ENCODE measurements at places on chromosomes 7 and 10. TPM values are rescaled to one million over a fixed set of nuclear protein-coding genes. Genes with fewer than 3 reads are reported as not detected.

GRCh38 chr10:121668314-121669027 is 70.2 kb upstream of the FGFR2 start:
- H3K4me3 ChIP-seq, result no peak overlapping the region
- peaks cover 45% of the 10 kb centered on the region for H3K27me3 ChIP-seq
- DNase-seq, result no peak
- H3K36me3 ChIP-seq, result no peaks in the 10 kb centered on the region
- no peak overlapping the region for H3K27ac ChIP-seq

GRCh38 chr7:76358011-76358480 is 745 bp downstream of the YWHAG start:
- peak; percentile 49 for DNase-seq
- peaks cover 52% of the 10 kb centered on the region for H3K36me3 ChIP-seq
- H3K27me3 ChIP-seq, result no peaks in the 10 kb centered on the region
- H3K4me3 ChIP-seq, result peak overlapping the region; percentile 90
- peaks cover 11% of the 10 kb centered on the region for H3K4me1 ChIP-seq
- H3K27ac ChIP-seq, result peak overlapping the region; percentile 91

GRCh38 chr7:115548756-115549155 is 481.8 kb downstream of the TFEC start:
- DNase-seq, result no peak
- H3K27ac ChIP-seq, result no peak overlapping the region
- peaks cover 11% of the 10 kb centered on the region for H3K27me3 ChIP-seq
- H3K4me1 ChIP-seq, result no peaks in the 10 kb centered on the region
- no peak overlapping the region for H3K4me3 ChIP-seq
- no peaks in the 10 kb centered on the region for H3K36me3 ChIP-seq

GRCh38 chr7:108124820-108125219 is 5.3 kb downstream of the LAMB4 start:
- H3K27ac ChIP-seq, result no peak overlapping the region
- DNase-seq, result no peak
- H3K4me1 ChIP-seq, result no peaks in the 10 kb centered on the region
- H3K27me3 ChIP-seq, result no peaks in the 10 kb centered on the region
- no peak overlapping the region for H3K4me3 ChIP-seq
- no peaks in the 10 kb centered on the region for H3K36me3 ChIP-seq

GRCh38 chr7:71682841-71683781 is 551.2 kb downstream of the GALNT17 start:
- H3K27ac ChIP-seq, result no peak overlapping the region
- H3K4me3 ChIP-seq, result no peak overlapping the region
- no peaks in the 10 kb centered on the region for H3K4me1 ChIP-seq
- H3K27me3 ChIP-seq, result no peaks in the 10 kb centered on the region

- H3K27me3 ChIP-seq, result no peaks in the 10 kb centered on the region
- DNase-seq, result no peak
Observed at GRCh38 chr10:4405828-4406227, 420.2 kb upstream of the AKR1E2 start.

DNA sequence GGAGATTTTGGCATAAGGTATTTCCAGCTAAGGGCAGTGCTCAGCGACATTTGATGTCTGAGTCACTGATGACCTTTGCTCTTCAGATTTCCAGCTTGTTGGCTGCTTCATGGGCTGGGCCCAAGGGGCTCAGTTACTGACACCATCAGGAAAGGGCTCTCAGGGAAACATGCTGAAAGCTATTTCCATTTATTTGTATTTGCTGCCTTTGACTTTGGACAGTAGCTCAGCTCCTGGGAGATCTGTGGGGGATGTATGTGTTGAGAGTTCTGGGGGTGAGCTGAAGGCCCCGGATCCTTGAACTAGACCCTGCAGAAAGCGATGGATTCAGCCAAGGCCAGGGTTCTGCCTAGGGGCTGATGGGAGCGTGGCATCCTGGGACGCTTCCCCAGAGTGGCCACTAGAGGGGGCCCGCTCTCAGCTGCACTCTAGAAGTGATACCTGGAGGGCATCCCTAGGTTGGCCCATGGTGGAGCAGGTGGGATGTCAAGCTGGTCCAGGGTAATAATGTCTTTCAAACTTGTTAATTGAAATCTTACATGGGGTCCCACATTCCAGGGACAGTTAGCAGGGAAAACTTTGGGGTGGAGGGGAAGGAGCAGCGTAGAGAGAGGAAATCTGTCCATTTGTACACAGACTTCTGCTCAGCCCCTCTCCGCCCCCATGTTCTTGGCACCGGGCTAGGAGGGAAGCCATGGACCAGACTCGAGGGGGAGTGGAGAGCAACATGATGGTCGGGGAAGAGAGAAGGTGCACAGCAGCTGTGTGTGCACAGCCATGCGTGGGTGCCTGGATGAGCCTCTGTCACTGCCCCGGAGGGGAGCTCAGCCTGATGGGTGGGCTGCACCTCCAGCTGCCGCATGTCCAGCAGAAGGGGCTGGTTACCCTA is 3.0 kb upstream of the BTBD16 start:
- DNase-seq, result peak; percentile 61
- peaks cover 42% of the 10 kb centered on the region for H3K4me1 ChIP-seq
- H3K4me3 ChIP-seq, result no peak overlapping the region
- no peaks in the 10 kb centered on the region for H3K27me3 ChIP-seq

- peak; percentile 39 for DNase-seq
- H3K36me3 ChIP-seq, result no peaks in the 10 kb centered on the region
- no peak overlapping the region for H3K27ac ChIP-seq
- H3K4me3 ChIP-seq, result no peak overlapping the region
- H3K27me3 ChIP-seq, result no peaks in the 10 kb centered on the region
- peaks cover 53% of the 10 kb centered on the region for H3K4me1 ChIP-seq
Observed at GRCh38 chr7:26668821-26669220, 195.6 kb downstream of the SKAP2 start.

DNA sequence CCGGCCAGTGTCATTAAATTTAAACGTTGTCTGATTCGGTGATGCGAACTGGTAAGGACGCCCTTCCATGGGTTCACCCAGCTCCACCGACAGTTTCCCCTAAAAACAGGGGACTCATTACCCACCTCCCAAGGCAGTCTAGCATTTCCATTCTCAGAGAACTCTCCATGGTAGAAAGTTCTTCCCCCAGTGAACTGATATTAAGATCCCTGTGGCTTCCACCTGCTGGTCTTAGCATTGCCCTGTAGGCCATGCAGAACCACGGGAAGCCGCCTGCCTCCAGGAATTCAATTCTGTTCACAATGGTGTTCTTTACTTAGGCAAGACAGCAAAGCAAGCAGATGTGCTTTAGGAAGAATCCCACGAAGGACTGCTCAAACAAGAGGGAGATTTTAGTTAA is 128.9 kb upstream of the NANOS1 start:
- no peaks in the 10 kb centered on the region for H3K27me3 ChIP-seq
- no peaks in the 10 kb centered on the region for H3K36me3 ChIP-seq
- no peaks in the 10 kb centered on the region for H3K4me1 ChIP-seq
- H3K27ac ChIP-seq, result no peak overlapping the region
- H3K4me3 ChIP-seq, result no peak overlapping the region

- H3K27me3 ChIP-seq, result no peaks in the 10 kb centered on the region
- no peak overlapping the region for H3K27ac ChIP-seq
- no peak for DNase-seq
- H3K36me3 ChIP-seq, result peaks cover 4% of the 10 kb centered on the region
- H3K4me1 ChIP-seq, result no peaks in the 10 kb centered on the region
Observed at GRCh38 chr10:128064108-128064969, 61.9 kb downstream of the MKI67 start.

GRCh38 chr7:90951986-90952954 is 312.0 kb upstream of the FZD1 start:
- H3K27ac ChIP-seq, result no peak overlapping the region
- no peak for DNase-seq
- no peaks in the 10 kb centered on the region for H3K36me3 ChIP-seq
- H3K27me3 ChIP-seq, result no peaks in the 10 kb centered on the region

GRCh38 chr7:134690016-134690415 is 43.4 kb downstream of the BPGM start:
- no peak for DNase-seq
- no peaks in the 10 kb centered on the region for H3K36me3 ChIP-seq
- H3K27ac ChIP-seq, result no peak overlapping the region
- H3K4me3 ChIP-seq, result no peak overlapping the region
- H3K4me1 ChIP-seq, result no peaks in the 10 kb centered on the region
- H3K27me3 ChIP-seq, result peaks cover 27% of the 10 kb centered on the region

GRCh38 chr10:25934621-25935139 is 651 bp downstream of the MYO3A start:
- peaks cover 7% of the 10 kb centered on the region for H3K4me1 ChIP-seq
- peak; percentile 56 for DNase-seq
- peak overlapping the region; percentile 84 for H3K4me3 ChIP-seq
- peaks cover 38% of the 10 kb centered on the region for H3K27me3 ChIP-seq

- H3K4me1 ChIP-seq, result no peaks in the 10 kb centered on the region
- peaks cover 41% of the 10 kb centered on the region for H3K27me3 ChIP-seq
- no peaks in the 10 kb centered on the region for H3K36me3 ChIP-seq
- H3K27ac ChIP-seq, result no peak overlapping the region
- no peak overlapping the region for H3K4me3 ChIP-seq
Observed at GRCh38 chr10:51244748-51245490, 170.6 kb downstream of the PRKG1 start.

DNA sequence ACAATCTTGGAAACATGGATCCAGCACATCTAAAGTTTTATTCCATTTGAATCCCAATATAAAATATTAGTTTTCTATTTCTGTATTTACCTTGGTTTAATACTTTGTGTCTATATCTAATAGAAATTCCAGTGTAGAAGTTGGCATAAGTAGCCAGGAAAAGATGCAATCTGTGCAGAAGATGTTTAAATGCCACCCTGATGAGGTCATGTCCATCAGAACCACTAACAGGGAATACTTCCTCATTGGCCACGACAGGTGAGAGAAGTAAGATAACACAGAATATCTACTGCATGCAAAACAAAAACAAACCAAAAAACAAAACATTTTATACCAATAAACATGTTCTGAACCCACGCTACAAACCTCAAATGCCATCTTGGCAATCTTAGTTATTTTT is 15.7 kb downstream of the PLEKHS1 start:
- no peak overlapping the region for H3K4me3 ChIP-seq
- peaks cover 17% of the 10 kb centered on the region for H3K4me1 ChIP-seq
- H3K27ac ChIP-seq, result no peak overlapping the region

- no peaks in the 10 kb centered on the region for H3K36me3 ChIP-seq
- H3K27me3 ChIP-seq, result no peaks in the 10 kb centered on the region
- no peak for DNase-seq
- no peak overlapping the region for H3K27ac ChIP-seq
- no peaks in the 10 kb centered on the region for H3K4me1 ChIP-seq
- no peak overlapping the region for H3K4me3 ChIP-seq
Observed at GRCh38 chr7:37786741-37787569, 61.4 kb upstream of the NME8 start.

The AKR1E2 gene
- total RNA-seq, result 1.1 TPM

The HTR5A gene
- total RNA-seq, result not detected

The IQUB gene
- 0.21 TPM for total RNA-seq

The SORBS1 gene
- total RNA-seq, result 2.8 TPM

The FAM25G gene
- total RNA-seq, result not detected

The NKX2-3 gene
- not detected for total RNA-seq

The BMPER gene
- total RNA-seq, result not detected

The GHRHR gene
- not detected for total RNA-seq

The ANXA8L1 gene
- total RNA-seq, result 0.57 TPM

The RBM28 gene
- total RNA-seq, result 49.3 TPM

The CPA2 gene
- total RNA-seq, result not detected

The IL6 gene
- total RNA-seq, result 20.7 TPM
